ENCODE measurements at places on chromosomes 7 and 10.

DNA sequence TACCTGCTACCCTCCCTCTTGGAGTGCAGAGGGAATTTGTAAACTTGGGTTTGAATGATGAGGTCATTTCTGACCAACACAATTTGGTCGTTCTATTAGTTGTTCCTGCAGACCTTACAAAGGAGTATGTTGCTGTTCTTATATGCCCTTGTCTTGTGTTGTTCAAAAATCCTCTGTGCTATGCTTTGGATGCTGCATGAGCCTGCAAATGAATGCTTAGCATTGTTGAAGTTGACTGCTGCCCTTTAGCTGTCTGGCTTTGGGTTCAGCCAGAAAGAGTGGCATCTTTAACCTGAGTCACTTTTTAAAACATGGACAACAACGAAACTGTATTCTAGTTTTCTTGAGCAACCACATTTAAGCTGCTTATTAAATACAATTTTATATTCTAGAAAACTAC lies 80.3 kb downstream of the SND1 start:
- DNase-seq, result no peak

GRCh38 chr7:15308821-15309220 lies 253.0 kb downstream of the AGMO start:
- no peak for DNase-seq

- DNase-seq, result no peak
Observed at GRCh38 chr7:155521743-155522398, 24.5 kb downstream of the CNPY1 start.

- DNase-seq, result no peak
Observed at GRCh38 chr7:66198956-66199355, 6.2 kb upstream of the TPST1 start.

- DNase-seq, result no peak
Observed at GRCh38 chr10:31768467-31768866, 160.2 kb downstream of the ARHGAP12 start.

DNA sequence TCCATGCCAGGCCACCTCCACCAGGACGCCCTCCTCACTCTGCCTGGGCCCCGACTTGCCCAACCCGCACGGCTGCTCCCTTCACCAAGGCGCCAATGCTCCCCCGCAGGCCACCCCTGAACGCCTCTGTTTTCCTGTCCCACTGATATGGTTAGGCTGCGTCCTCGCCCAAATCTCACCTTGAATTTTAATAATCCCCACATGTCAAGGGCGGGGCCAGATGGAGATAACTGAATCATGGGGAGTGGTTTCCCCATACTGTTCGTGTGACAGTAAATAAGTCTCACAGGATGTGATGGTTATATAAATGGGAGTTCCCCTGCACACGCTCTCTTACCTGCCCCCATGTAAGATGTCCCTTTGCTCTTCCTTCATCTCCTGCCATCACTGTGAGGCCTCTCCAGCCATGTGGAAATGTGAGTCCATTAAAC lies 29.8 kb downstream of the RSU1 start:
- DNase-seq, result peak; percentile 64

DNA sequence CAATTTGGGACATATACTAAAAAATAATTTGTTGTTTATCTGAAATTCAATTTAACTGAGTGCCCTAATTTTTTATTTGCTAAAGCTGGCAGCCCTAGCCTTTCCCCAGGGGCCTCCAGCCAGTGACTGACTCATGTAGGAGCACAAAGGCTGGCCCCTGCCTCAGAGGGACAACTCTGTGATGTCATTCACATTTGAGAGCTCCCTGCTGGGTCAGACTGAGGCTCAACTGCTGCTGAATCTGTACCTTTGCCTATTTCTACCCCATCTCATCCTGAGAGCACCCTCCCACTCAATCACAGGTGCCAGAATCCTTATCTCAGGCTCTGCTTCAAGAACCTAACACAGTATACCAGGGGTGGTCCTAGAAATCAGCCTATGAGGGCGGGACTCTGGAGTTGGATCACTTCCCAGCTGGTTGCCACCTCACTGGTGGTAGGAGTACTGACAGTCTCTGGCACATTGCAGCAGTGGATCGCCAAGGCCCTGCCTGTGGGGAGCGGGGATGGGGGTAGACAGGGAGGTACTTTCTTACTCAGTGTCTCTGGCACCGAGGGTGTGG lies 11.6 kb downstream of the GCK start:
- DNase-seq, result no peak

DNA sequence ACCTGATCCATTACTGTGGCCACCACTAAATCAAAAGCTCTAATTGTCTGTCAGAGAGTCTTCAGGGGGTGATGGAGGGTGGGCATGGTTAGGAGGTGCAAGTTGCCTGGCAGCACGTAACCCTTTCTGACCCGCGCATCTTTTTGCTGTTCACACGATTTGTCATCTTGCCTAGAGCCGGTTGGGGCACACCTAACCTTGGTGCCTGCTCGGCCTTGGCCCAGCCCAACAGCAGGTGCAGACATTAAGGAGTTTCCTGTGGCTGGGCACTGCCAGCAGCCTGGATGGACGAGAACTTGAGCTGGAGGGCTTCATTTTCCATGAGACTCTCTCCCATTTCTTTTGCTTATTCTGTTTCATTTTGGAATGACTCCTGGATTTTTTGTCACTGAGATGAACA lies 41.0 kb upstream of the PTF1A start:
- DNase-seq, result no peak

GRCh38 chr7:41882256-41882655 lies 179.4 kb upstream of the INHBA start:
- no peak for DNase-seq

GRCh38 chr7:75977743-75978142 lies 16.7 kb downstream of the TMEM120A start:
- no peak for DNase-seq

- DNase-seq, result no peak
Observed at GRCh38 chr10:95542761-95543160, 18.4 kb downstream of the SORBS1 start.

DNA sequence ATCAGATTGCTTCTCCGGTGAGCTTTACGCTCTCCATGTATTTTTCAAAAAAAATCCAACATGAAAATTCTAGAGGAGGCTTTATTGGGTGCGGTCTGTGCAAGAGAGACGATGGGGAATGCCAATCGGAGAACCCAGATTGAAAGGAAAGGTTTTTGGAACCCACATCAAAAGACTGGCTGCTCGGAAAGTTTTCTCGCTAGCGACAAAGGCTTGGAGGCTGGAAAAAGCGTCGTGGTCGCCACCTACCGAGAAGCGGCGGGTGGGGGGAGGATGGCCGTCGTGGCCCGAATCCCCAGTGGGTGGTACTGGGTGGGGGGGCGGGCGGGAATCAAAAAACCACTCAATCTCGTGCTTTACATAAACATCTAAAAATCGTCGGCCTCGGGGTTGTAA lies 1.1 kb upstream of the GTF2I start:
- peak; percentile 56 for DNase-seq

- DNase-seq, result no peak
Observed at GRCh38 chr10:35027567-35027966, 62.6 kb downstream of the CUL2 start.

- no peak for DNase-seq
Observed at GRCh38 chr10:107487284-107487683, 322.8 kb upstream of the SORCS1 start.

DNA sequence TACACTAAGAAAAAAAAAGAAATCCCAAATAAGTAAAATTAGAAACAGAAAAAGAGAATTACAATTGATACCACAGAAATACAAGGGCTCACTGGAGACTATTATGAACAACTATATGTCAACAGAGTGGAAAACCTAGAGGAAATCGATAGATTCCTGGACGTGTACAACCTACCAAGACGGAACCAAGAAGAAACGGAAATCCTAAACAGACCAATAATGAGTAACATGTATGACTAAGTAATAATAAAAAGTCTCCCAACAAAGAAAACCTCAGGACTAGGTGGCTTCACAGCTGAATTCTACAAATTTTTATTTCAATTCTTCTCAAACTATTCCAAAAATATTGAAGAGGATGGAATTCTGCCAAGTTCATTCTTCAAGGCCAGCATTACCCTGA lies 13.9 kb downstream of the DIP2C start:
- DNase-seq, result no peak

- DNase-seq, result peak; percentile 84
Observed at GRCh38 chr7:131105799-131106680, 221.6 kb upstream of the MKLN1 start.

- no peak for DNase-seq
Observed at GRCh38 chr7:79055722-79056415, 397.6 kb downstream of the MAGI2 start.

DNA sequence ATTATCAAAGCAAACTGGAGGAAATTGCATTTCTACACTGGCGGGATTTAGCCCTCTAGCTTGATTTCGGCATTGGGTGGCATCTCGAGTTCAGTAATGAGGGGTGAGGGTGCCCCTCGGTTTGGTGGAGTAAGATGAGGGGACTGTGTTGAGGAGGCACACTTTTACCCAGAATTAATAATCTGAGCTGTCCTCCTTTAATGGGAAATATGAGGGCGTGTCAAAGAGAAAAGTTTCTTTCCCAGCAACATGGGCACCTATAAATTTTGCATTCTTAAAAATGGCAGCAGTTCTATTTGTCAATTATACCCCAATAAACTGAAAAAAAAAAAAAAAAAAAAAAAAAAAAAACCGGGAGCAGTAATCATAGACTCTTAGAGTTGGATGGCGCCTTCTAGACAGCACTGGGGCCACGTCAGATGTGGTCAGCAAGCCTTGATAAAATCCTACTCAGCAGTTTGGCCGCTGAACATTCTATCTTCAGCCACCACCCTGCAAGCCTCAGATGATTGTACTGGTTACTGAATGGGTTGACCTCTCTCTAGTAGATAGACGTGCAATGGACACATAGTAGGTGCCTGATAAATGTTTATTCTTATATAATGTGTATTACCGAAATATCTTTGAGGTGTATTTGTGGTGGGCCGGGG lies 931 bp downstream of the PAPSS2 start:
- no peak for DNase-seq

- DNase-seq, result peak; percentile 14
Observed at GRCh38 chr7:150631866-150632864, at the start of gene GIMAP6. GIMAP6 (minus strand) TSS chr7:150632385; CDS start chr7:150630142, 2,243 bp downstream.

DNA sequence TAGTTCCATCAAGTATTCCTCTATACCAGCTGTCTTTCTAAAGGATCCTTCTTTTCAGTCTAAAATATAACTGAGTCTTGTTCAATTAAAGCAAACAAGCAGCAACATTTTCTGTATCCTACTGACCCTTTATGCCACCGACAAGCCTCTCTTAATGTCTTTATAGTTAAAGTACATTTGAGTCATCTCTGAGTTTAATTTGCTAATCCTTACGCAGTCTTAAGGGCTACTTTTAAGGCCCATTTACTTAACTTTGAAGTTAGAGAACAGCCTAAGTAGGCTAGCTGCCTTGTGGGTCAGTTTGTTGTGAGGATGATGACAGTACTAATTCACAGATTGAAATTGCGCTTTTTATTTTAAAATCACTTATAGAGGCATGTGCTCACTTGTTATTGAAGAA lies 265.5 kb upstream of the FERD3L start:
- no peak for DNase-seq

- DNase-seq, result no peak
Observed at GRCh38 chr7:73977619-73978618, 50.1 kb upstream of the ELN start.

- no peak for DNase-seq
Observed at GRCh38 chr7:99709838-99710578, 25.0 kb downstream of the CYP3A7 start.

DNA sequence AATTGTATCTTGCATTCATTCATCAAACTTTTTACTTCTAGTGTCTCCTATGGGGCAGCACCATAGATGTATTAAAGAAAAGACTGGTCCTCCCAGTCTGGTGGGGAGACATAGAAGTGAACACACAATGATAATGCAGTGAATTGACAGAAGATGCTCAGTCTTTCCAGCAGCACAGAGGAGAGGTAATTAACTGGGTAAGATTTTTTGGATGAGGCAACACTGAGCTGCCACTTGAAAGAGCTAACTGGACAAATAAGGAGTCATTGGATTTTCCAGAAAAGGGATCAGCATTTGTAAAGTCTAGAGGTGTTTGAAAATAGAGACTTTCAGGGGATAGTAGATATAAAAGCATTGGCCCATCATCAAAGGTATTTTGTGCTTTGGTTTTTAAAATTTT lies 7.2 kb upstream of the ITPRIP start:
- no peak for DNase-seq

DNA sequence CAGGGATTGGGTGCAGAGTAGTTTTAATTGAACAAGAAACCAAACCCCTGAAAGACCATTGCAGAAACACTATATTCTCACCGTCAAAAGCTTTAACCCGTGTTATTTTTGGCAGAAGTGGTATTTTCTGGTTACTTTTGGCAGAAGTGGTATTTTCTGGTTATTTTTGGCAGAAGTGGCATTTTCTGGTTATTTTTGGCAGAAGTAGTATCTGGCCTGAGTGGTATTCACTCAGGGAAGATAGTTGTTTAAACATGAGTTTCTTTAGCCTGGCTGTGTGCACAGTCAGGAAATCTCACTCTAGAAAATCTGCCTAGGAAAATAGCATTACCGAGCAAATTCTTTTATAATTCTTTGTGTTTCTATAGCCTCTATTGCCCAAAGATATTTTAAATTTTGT lies 322.7 kb downstream of the GFRA1 start:
- no peak for DNase-seq

DNA sequence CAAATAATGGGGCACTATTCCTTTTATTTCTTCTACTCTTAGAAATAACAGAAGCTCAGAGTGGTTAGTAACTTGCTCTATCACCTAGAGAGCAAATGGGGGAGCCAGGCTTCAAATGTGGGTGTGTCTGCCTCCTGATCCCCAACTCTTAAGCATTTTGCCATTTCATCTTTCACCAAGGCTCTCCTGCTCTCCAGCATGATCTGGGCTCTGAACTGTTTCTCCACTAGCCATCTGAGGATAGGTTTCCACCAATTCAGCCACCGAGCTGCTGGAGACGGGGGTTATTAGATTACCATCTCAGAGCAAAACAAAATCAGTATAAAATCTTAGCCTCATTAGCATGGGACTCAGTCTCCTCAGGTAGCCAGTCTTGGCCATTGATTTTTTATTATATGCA lies 20.2 kb upstream of the VAX1 start:
- no peak for DNase-seq

- DNase-seq, result no peak
Observed at GRCh38 chr10:122390271-122390670, 15.8 kb downstream of the PLEKHA1 start.

DNA sequence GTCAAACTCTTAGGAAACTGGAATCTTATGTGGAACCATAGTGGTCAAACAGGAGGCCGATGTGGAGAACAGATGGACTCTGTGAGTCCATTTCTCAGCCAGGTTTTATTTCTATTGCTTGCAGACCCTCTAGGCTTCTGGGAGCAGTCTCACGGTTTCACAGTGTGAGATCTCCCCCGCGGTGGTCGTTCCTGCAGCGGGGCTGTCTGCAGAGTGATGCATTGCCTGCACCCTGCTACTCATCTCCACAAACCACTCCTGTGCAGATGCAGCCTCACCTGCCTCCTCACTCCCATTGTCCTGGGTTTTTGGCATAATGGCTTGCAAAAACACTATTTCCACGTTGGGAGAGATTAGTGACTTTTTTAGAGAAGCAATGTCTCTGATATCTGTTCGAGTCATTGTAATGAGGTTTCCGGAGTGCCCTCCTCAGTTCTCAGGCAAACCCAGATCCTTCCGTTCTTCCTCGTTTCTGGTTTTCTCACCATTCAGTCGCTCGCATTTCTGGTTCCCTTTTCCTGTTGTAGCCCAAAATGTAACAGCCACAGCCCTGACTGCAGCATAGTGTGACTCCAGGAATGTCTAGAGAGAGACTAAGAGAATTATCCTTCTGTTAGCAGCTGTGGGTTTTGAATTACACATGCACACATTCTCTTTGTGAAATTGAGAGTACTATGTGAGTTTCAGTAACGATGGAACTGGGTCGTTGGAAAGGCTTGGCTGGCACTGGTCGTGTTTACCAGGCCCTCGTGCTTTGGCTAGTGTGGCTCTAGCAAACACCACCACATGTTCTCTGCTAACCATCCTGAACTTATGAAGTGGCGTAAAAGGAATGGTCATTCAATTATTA lies 30.2 kb downstream of the ACADSB start:
- no peak for DNase-seq

Data from effector memory CD4-positive, alpha-beta T cell (primary cell).